ENCODE measurements at places on chromosomes 6 and 20.

GRCh38 chr6:149925974-149926777, 3.3 kb upstream of the RAET1G start:
- DNase-seq, result peak; percentile 71

DNA sequence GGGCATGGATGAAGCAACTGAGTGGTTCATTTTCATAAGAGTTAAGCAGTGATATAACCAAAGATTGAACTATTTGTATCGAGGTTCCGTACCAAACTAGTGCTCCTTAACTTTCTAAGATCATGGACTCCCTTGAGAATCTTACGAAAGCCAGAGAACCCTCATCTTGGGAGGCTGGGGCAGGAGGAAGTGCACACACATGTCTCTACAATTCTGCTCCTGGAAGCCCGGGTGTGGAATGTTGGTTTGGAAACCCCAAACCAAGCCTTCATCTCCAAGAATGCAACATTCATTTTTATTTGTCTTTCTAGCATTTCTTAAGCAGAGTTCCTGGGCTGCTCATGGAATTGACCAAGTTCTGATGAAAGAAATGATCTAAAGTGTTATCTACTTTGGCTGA, 250.5 kb upstream of the PRND start:
- DNase-seq, result peak; percentile 23

DNA sequence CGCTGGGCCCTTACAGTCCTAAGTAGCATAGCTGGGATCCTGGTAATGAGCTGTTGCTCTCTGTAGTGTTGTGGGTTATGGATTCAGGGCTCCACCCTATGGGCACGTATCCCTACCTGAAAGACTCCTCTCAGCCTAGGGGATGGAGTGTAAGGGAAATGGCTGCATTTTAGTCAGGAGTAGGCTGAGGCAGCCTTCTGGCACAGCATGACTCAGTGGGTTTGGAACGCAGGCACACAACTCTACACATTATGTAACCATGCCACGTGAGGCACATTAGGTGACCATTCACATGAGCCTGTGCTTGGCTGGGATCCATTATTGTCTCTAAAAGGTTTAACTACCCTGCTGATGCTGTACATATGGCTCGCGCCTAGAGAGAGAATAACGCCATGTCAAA, 27.8 kb downstream of the HDDC2 start:
- peak; percentile 67 for DNase-seq

GRCh38 chr6:19297880-19298279, 539.3 kb upstream of the ID4 start:
- DNase-seq, result no peak

DNA sequence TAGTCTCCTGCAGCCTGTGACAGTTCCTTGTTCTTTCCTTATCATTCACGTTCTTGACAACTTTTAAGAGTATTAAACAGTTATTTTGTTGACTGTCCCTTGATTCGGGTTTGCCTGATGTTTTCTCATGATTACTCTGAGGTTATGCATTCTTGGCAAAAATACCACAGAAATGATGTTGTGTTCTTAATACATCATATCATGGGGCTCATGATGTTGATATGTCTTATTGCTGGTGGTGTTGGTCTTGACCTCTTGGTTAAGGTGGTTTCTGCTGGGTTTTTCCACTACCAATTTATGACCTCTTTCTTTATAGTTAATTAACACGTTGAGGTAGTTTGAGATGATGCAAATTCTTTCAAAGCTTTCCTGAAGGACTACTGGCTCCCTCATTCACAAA, 59.1 kb downstream of the ZHX3 start:
- peak; percentile 72 for DNase-seq

- no peak for DNase-seq
Measured at GRCh38 chr6:78623554-78623953, 243.8 kb upstream of the IRAK1BP1 start.

GRCh38 chr6:1800845-1801244, 191.1 kb downstream of the FOXC1 start:
- no peak for DNase-seq

- DNase-seq, result no peak
Measured at GRCh38 chr6:41404182-41404845, 68.9 kb downstream of the NCR2 start.

GRCh38 chr6:37116326-37116725, 53.6 kb upstream of the PIM1 start:
- no peak for DNase-seq

GRCh38 chr6:21046276-21046675, 512.0 kb downstream of the CDKAL1 start:
- no peak for DNase-seq

DNA sequence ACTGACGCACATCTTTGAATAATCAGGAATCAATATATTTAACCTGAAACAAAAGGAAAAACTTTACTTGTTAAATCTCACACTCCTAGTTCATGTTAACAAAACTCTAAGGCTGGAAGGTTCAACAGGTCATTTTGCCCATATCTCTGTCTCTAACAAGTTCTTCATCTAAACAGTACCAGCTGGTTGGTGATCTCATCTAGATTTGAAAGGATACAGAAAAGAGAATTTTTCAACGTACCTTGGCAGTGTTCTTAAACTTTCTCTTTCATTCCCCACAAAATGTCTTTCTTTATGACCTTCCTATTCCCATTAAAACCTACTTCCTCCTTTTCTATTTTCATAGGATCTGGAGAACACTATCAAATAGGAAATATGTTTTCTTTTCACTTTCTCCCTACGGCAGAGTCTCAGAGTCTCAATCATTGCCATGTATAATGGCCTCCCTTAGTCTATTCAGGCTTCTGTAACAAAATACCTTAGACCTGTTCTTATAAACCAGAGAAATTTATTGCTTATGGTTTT, 111.3 kb downstream of the TBX18 start:
- DNase-seq, result peak; percentile 14

DNA sequence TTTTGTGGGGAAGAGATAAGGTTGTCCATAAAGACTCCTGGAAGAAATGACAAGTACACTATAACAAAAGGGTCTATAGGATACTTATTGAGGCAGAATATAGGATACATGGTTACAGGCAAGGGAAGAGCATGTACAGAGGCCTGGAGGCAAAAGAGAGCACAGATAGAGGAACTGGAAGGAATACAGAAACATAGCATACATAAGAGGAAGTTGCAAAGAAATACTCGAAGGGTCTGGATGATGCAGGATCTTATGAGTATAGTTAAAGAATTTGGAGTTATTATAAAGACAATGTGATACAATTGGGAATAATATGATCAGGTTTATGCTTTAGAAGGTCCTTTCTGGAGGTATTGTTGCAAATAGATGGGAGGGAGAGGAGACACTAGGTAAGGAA, 592.7 kb upstream of the POU3F2 start:
- no peak for DNase-seq

DNA sequence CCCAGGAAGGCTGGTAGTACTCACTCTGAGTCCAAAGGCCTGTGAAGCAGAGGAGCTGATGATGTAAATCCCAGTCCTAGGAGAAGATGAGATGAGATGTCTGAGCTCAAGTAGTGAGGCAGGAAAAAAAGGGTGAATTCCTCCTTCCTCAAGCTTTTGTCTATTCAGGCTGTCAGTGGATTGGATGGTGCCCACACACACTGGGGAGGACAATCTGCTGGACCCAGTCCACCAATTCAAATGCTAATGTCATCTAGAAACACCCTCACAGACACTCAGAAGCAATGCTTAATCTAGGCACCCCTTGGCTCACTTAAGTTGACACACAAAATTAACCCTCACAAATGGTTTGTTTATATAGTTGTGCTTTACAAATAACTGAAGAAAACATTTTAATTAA, 94.6 kb downstream of the CD109 start:
- DNase-seq, result no peak

GRCh38 chr20:34262488-34263288, 21.5 kb downstream of the ASIP start:
- DNase-seq, result peak; percentile 88

- peak; percentile 53 for DNase-seq
Measured at GRCh38 chr6:149457316-149457884, 27.4 kb downstream of the ZC3H12D start.

DNA sequence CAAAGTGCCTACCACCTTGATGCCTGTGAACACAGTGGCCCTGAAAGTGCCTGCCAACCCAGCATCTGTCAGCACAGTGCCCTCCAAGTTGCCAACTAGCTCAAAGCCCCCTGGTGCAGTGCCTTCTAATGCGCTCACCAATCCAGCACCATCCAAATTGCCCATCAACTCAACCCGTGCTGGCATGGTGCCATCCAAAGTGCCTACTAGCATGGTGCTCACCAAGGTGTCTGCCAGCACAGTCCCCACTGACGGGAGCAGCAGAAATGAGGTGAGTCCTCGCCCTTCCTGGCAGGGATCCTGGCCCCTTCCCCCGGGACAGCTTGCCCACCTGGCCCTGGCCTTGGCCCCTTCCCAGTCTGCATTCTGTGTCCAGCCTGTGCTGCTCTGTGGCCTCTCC, 17.9 kb downstream of the MAVS start:
- DNase-seq, result no peak

DNA sequence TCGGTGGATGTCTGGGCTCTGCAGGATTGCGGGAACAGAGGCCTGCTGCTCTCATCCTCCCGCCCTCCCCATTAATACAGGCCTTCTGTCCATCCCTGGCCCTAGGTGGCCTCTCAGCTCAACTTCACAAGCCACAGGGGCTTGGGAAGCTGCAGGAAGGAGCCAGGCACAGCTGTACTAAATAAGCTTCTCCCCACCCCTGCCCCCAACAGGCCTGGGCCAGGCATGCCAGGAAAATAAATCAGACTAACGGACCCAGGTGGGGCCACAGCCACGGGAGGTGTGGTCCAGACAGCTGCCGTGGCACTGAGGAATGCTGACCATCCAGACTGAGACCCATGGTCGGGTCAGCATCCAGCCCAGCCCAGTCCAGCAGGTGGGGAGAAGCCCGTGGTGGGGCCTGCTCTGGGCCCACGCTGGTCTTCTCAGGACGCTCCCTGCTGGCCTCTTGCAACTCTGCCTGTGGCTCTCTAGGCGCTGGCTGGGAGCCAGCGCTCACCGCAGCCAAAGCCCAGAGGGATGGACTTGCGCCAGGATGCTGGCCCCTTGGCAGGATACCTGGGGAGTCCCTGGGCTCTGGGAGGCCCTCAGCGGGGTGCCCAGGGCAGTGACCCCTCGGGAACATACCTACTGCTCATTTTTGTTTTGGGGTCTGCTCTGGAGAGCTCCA, 8.6 kb upstream of the YTHDF1 start:
- DNase-seq, result peak; percentile 65

DNA sequence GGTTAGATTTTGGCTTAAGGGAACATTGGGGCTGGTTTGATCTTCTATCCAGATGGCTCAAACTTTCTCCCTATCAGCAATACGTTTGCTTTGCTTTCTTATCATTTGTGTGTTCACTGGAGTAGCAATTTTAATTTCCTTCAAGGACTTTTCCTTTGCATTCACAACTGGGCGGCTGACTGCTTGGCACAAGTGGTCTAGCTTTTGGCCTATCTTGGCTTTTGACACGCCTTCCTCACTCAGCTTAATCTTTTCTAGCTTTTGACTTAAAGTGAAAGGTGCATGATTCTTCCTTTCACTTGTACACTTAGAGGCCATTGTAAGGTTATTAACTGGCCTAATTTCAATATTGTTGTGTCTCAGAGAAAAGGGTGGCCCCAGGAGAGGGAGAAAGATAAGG, 254.9 kb downstream of the PLCB1 start:
- no peak for DNase-seq
